ENCODE measurements at places on chromosomes 3 and 15. TPM values are rescaled to one million over a fixed set of nuclear protein-coding genes. Genes with fewer than 3 reads are reported as not detected.
A peak's percentile ranks its signal among the peaks of the same experiment; 100 is the strongest.

DNA sequence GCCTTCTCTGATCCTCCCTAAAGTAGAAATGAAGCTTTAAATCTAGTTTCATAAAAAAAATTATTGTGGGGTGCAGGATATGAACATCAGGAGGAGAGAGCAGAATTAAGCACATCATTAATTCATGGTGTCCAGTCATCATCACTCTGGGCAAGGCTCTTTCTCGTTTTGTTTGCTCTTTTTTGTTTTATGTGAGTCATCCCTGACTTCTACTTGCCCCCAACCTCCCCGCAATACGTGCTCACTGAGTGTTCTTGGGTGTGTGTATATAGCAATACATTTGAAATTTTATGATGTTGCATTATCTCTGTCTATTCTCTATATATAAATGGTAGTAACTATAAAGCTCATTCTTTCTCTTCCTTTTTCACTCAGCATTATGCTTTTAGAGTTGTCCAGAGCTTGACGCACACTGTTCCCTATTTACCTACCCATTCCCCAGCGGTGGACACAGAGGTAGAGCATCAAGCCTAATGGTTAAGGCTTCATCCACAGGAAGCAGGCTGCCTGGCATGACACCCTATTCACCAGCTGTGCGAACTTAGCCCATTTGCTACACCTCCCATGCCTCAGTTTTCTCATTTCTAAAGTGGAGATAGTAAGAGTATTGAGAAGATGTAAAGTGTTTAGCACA, 72.3 kb downstream of the CD200R1L start:
- H3K27me3 ChIP-seq = no peaks in the 10 kb centered on the region
- H3K27ac ChIP-seq = peak overlapping the region; percentile 88
- H3K4me3 ChIP-seq = no peak overlapping the region
- H3K36me3 ChIP-seq = no peaks in the 10 kb centered on the region

GRCh38 chr3:128413413-128414205, 53.1 kb downstream of the DNAJB8 start:
- no peak overlapping the region for H3K4me3 ChIP-seq
- 0 out of 2 replicates have a peak, but pooled peaks cover 3% of the 10 kb centered on the region for H3K4me1 ChIP-seq
- DNase-seq = no peak
- no peaks in the 10 kb centered on the region for H3K27me3 ChIP-seq
- H3K36me3 ChIP-seq = no peaks in the 10 kb centered on the region
- no peak overlapping the region for H3K27ac ChIP-seq

GRCh38 chr3:176566757-176567156, 630.5 kb downstream of the TBL1XR1 start:
- no peak overlapping the region for H3K4me3 ChIP-seq
- H3K27me3 ChIP-seq = no peaks in the 10 kb centered on the region
- no peak overlapping the region for H3K27ac ChIP-seq
- H3K4me1 ChIP-seq = no peaks in the 10 kb centered on the region
- DNase-seq = no peak

- H3K36me3 ChIP-seq = peaks cover 17% of the 10 kb centered on the region
- DNase-seq = peak; percentile 43
- H3K4me1 ChIP-seq = peaks cover 4% of the 10 kb centered on the region
- no peaks in the 10 kb centered on the region for H3K27me3 ChIP-seq
- H3K27ac ChIP-seq = no peak overlapping the region
- H3K4me3 ChIP-seq = no peak overlapping the region
These were observed 544.7 kb downstream of the MECOM start for GRCh38 chr3:169118666-169119370.

DNA sequence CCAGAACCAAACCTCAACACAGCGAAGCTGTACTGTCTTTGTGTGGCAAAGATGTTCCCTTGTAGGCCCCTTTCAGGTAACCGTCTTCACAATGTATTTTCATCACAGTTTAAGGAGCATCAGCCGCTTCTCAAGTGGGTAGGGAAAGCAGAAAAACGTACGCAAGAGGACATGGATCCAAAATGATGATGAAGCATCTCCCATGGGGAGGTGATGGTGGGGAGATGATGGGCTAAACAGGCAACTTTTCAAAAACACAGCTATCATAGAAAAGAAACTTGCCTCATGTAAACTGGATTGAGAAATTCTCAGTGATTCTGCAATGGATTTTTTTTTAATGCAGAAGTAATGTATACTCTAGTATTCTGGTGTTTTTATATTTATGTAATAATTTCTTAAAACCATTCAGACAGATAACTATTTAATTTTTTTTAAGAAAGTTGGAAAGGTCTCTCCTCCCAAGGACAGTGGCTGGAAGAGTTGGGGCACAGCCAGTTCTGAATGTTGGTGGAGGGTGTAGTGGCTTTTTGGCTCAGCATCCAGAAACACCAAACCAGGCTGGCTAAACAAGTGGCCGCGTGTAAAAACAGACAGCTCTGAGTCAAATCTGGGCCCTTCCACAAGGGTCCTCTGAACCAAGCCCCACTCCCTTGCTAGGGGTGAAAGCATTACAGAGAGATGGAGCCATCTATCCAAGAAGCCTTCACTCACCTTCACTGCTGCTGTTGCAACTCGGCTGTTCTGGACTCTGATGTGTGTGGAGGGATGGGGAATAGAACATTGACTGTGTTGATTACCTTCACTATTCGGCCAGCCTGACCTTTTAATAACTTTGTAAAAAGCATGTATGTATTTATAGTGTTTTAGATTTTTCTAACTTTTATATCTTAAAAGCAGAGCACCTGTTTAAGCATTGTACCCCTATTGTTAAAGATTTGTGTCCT, 60.0 kb downstream of the AAGAB start:
- H3K4me1 ChIP-seq = peaks cover 33% of the 10 kb centered on the region
- peak overlapping the region; percentile 67 for H3K27ac ChIP-seq
- H3K36me3 ChIP-seq = peaks cover 50% of the 10 kb centered on the region
- H3K4me3 ChIP-seq = no peak overlapping the region
- no peak for DNase-seq

- H3K27ac ChIP-seq = no peak overlapping the region
- no peaks in the 10 kb centered on the region for H3K27me3 ChIP-seq
- no peak overlapping the region for H3K4me3 ChIP-seq
- no peaks in the 10 kb centered on the region for H3K4me1 ChIP-seq
These were observed 82.6 kb upstream of the TRIM42 start for GRCh38 chr3:140595295-140595694.

The THPO gene
- not detected for total RNA-seq

The ANKRD34C gene
- not detected for total RNA-seq

The RSL24D1 gene
- 89.2 TPM for total RNA-seq

The GOLGA6B gene
- total RNA-seq = not detected

GRCh38 chr15:70066447-70066846, 31.3 kb downstream of the TLE3 start:
- H3K4me3 ChIP-seq = no peak overlapping the region
- H3K27ac ChIP-seq = no peak overlapping the region
- H3K36me3 ChIP-seq = peaks cover 55% of the 10 kb centered on the region
- no peaks in the 10 kb centered on the region for H3K27me3 ChIP-seq

The ZNF80 gene
- total RNA-seq = not detected

GRCh38 chr3:171748064-171748924, 62.0 kb downstream of the PLD1 start:
- H3K4me3 ChIP-seq = no peak overlapping the region
- peaks cover 3% of the 10 kb centered on the region for H3K36me3 ChIP-seq
- DNase-seq = peak; percentile 17
- H3K4me1 ChIP-seq = 0 out of 2 replicates have a peak, but pooled peaks cover 1% of the 10 kb centered on the region

DNA sequence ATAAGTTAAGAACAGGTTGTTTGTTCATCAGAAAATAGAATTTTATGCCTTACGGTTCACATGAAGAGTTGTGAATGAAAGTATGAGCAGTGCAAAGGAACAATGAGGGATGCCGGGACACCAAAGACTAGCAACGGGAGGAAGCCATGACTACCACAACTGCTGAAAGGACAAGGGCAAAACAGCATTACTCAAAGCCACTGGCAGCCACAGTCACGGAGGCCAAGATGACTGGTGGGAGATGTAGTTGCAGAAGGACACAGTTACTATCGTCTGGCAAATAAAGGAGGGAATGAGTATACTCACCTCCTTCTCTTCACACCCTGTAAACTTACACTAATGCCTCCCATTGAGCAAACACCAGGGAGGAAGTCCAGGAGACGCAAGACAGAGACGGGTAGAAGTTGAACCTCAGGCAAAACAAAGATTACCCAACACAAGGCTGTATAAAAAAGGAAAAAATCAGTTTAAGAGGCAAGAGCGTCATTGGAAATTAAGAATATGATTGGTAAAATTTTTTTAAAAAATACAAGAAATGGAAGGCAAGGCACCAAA, 675.5 kb downstream of the FHIT start:
- H3K4me3 ChIP-seq = no peak overlapping the region
- no peak overlapping the region for H3K27ac ChIP-seq
- DNase-seq = no peak
- no peaks in the 10 kb centered on the region for H3K27me3 ChIP-seq

DNA sequence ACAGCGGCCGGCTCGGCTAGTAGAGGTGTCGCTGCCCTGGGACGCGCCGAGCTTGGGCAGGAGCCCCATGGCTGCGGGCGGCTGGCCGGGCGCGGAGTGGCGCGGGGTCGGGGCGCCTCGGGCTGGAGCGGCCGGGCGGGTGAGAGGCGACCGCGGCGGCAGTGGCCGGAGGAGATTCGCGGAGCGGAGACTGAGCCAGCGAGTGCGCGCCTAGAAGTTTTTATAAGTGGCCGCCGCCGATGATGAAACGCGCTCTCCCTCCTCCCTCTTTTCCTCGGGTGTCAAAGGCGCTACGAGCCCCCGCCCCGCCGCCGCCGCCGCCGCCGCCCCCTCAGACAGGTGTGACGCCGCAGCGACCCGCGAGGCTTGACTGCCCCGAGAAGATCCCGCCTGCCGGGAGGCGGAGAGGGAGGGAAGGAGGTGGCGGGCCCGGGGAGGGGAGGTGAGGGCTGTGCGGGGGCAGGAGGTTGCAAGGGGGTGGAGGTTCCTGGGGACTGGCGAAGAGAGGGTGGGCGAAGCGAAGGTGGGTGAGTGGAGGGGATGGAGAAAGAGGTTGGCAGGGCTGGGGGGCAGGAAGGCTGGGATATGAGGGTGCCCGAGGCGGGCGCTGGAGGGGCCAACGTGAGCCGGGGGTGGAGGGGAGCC, at the start of gene SLCO2A1:
TSS of gene SLCO2A1 (minus strand) at position 192 of the 645 bp plus-strand sequence. CDS start at position 69, 123 bp downstream.
- peaks cover 14% of the 10 kb centered on the region for H3K27me3 ChIP-seq
- H3K27ac ChIP-seq = no peak within 1 kb of the TSS
- peak; percentile 11 for DNase-seq
- no peaks in the 10 kb centered on the region for H3K36me3 ChIP-seq
- peak within 1 kb of the TSS; percentile 56 for H3K4me3 ChIP-seq
- peaks cover 2% of the 10 kb centered on the region for H3K4me1 ChIP-seq

GRCh38 chr3:49717959-49718857, 1.3 kb downstream of the AMIGO3 start:
- H3K4me1 ChIP-seq = peaks cover 13% of the 10 kb centered on the region
- H3K27me3 ChIP-seq = no peaks in the 10 kb centered on the region
- DNase-seq = no peak
- no peak overlapping the region for H3K27ac ChIP-seq
- no peak overlapping the region for H3K4me3 ChIP-seq

GRCh38 chr3:5390221-5390620, 202.7 kb downstream of the EDEM1 start:
- no peaks in the 10 kb centered on the region for H3K36me3 ChIP-seq
- no peak overlapping the region for H3K27ac ChIP-seq
- no peak for DNase-seq
- H3K4me1 ChIP-seq = no peaks in the 10 kb centered on the region
- no peak overlapping the region for H3K4me3 ChIP-seq

GRCh38 chr3:172383306-172383796, 64.9 kb downstream of the GHSR start:
- no peak overlapping the region for H3K4me3 ChIP-seq
- no peak overlapping the region for H3K27ac ChIP-seq
- H3K36me3 ChIP-seq = peaks cover 23% of the 10 kb centered on the region
- no peak for DNase-seq
- peaks cover 2% of the 10 kb centered on the region for H3K4me1 ChIP-seq

GRCh38 chr3:179184826-179185225, 36.7 kb downstream of the PIK3CA start:
- H3K4me3 ChIP-seq = no peak overlapping the region
- no peak for DNase-seq
- H3K4me1 ChIP-seq = peaks cover 5% of the 10 kb centered on the region
- no peaks in the 10 kb centered on the region for H3K36me3 ChIP-seq
- no peak overlapping the region for H3K27ac ChIP-seq

DNA sequence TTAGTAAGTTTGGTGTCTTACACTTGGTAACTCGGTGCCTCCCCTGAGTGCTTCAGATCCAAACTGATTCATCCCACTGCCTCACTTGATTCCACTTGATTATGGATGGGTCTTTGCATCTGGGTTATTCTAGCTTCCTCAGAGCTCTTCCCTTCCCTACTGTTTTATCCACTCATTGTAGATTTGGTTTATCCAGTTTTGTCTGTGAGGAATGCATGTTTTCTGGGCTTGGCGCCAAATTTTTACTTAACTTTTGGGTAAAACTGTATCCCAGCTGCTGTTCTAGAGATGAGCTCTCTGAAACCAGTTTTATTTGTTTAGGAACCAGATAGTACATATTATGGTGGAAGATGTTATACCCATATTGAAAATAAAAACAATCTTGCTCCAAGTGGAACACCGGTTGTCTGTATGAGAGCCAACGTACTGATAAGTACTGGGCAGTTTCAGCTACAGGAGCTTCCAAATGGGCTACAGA, 20.9 kb downstream of the RAD54L2 start:
- peaks cover 7% of the 10 kb centered on the region for H3K4me1 ChIP-seq
- no peaks in the 10 kb centered on the region for H3K27me3 ChIP-seq
- peak; percentile 84 for DNase-seq
- H3K27ac ChIP-seq = no peak overlapping the region
- no peak overlapping the region for H3K4me3 ChIP-seq

The CHRD gene
- under 0.01 TPM for total RNA-seq

The WDR93 gene
- not detected for total RNA-seq

DNA sequence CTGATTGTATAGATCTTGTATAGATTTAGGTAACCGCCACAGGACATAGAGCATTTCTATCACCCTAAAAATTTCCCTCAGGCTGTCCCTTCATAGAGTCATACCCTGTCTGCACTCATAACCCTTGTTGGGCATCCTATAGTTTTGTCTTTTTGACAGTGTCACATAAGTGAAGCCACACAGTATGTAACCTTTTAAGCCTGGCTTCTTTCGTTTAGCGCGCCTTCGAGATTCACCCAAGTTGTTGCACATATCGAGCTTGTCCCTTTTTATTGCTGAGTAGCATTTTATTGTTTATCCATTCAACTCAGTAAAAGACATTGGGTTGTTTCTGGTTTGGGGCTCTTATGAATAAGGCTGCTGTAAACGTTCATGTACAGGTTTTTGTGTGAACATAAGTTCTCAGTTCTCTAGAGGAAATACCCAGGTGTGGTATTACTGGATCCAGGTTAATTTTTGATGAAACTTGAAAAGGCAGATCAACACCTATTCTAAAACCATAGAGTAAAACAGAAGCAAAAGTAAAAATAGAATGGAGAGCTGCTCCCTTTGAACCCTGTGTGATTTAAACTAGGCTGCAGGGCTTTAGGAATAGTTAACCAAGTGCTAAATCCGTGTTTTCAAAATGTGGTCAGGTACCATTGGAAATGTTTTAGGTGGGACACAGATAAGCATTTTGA, 49.5 kb downstream of the CD86 start:
- H3K4me3 ChIP-seq = no peak overlapping the region
- H3K27ac ChIP-seq = no peak overlapping the region
- no peaks in the 10 kb centered on the region for H3K4me1 ChIP-seq
- peaks cover 14% of the 10 kb centered on the region for H3K27me3 ChIP-seq
- no peaks in the 10 kb centered on the region for H3K36me3 ChIP-seq

Measured in IMR-90 (cell line).